ENCODE measurements at places on chromosomes 5 and 9. TPM values are rescaled to one million over a fixed set of nuclear protein-coding genes. Genes with fewer than 3 reads are reported as not detected.

GRCh38 chr5:56666901-56667300 is 148.4 kb upstream of the MAP3K1 start:
- DNase-seq = no peak

GRCh38 chr5:171989276-171989675 is 17.2 kb downstream of the FBXW11 start:
- DNase-seq = no peak

GRCh38 chr5:54013556-54014194 is 296.7 kb downstream of the ARL15 start:
- DNase-seq = peak; percentile 23

TLR4 gene
- total RNA-seq = not detected

DNA sequence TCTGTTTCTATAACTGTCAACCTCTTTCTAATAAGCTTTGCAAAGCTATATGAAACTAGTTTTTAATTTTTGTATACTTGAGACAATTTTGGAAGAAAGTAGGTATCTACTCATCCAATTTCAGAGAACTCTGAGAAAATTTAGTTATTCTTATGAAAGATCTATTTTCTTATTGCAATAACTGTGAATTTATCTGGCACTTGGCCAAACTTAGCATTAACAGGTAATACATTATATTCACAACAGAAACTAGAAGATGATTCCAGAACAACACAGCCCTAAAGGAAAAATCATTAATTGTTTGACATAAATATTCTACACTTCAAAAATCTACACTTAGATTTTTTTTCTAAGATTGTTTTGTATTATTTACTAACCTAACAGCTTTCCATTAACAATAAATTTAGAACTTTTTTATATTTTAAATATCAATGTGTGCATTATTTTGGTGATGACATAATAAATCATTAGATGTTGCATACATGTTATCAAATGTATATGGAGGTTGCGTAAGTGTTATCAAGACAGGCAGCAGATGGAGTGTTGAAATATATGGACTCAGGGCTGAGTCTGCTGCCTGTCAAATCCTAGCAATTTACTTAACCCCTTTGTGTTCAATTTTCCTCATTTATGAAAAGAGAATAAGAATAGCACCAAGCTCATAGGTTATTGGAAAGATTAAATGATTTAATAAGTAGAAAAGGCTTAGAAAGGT is 141.8 kb downstream of the MUSK start:
- no peak for DNase-seq

OMD gene
- not detected for total RNA-seq

TLX3 gene
- not detected for total RNA-seq

DNA sequence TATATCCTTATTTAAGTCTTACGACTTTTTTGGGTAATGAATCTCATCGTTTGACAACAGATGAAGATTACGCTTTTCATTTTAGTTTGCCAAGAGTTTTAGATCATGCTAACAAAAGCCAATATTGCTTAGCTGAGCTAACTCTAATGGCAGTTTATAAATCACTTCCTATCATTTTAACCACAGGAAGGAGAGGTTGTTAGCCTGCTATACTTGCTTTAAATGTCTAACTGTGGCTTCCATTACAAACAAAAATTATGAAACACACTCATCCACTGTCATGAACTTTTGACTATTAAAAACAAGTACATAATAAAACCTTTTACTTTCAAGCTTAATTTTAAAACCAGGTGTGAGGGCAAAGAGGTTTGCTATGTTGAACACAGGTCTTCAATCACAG is 53.7 kb upstream of the ANKH start:
- no peak for DNase-seq

GRCh38 chr5:150771034-150771795 is 7.3 kb upstream of the SMIM3 start:
- DNase-seq = no peak

GRCh38 chr5:143263272-143263810 is 140.1 kb downstream of the NR3C1 start:
- no peak for DNase-seq

LMX1B gene
- not detected for total RNA-seq

DNA sequence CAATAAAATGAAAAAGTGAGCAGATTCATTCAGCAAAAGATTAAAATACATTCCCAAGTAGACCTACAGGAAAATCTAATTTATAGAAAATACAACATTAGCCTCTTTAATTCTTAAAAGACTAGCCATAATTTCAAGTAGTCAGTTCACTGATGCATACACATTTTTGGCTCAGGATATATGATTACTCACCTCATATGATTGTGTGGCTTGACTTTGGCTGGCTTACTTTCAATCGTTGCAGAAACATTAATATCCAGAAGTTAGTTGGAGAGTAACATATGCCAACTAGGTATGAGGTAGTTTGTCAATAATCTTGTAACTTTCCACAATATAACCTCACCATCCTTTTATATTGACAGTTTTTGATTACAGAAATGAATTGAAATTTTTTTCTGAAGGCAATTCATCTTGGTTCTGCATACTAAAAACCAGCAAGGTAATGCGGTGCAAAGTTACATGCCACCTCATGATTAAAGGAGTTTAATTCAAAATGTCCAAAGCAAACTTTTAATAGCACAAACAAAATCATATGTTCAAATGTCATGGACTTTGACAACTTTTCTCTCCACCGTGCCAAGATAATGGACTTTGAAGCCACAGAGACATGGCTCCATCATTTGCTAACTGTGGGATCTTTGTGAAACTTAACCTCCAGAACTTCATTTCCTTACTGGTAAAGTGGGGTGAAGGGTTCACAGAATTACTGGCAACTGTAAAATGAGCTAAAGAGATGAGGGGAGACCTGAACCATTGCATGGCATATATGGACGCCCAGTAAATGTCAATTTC is 76.6 kb upstream of the PAM start:
- no peak for DNase-seq

DNA sequence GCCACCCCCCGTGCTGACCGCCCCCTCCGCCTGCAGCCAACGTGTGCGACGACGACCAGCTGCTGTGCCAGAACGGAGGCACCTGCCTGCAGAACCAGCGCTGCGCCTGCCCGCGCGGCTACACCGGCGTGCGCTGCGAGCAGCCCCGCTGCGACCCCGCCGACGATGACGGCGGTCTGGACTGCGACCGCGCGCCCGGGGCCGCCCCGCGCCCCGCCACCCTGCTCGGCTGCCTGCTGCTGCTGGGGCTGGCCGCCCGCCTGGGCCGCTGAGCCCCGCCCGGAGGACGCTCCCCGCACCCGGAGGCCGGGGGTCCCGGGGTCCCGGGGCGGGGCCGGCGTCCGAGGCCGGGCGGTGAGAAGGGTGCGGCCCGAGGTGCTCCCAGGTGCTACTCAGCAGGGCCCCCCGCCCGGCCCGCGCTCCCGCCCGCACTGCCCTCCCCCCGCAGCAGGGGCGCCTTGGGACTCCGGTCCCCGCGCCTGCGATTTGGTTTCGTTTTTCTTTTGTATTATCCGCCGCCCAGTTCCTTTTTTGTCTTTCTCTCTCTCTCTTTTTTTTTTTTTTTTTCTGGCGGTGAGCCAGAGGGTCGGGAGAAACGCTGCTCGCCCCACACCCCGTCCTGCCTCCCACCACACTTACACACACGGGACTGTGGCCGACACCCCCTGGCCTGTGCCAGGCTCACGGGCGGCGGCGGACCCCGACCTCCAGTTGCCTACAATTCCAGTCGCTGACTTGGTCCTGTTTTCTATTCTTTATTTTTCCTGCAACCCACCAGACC is 80.2 kb downstream of the NTNG2 start:
- DNase-seq = peak; percentile 41

ANKRD31 gene
- 0.36 TPM for total RNA-seq

TIMD4 gene
- total RNA-seq = 27.3 TPM

PLAC8L1 gene
- total RNA-seq = 0.37 TPM

BTNL8 gene
- total RNA-seq = not detected

CCDC183 gene
- total RNA-seq = 0.52 TPM

DNA sequence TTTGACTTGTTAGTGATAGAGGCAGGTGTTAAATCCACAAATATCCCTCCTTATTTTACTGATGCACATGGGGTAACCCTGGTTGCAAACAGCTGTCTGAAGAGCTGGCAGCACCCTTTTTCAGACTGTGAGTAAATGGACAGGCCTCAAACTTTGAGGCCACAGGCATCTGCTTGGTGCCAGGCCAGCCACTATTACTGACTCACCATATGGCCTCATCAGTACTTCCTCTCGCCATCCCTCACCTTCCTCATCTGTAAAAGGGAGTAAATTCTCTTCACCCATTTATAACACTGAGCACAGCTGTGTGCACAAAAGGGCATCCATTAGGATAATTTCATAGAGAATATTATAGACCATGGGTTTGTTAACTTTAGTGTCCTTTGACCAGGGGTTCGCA is 11.9 kb upstream of the TNIP1 start:
- DNase-seq = no peak

GRCh38 chr9:109742776-109743348 is 37.1 kb upstream of the PALM2AKAP2 start:
- DNase-seq = no peak

GLDC gene
- 1.4 TPM for total RNA-seq

DNA sequence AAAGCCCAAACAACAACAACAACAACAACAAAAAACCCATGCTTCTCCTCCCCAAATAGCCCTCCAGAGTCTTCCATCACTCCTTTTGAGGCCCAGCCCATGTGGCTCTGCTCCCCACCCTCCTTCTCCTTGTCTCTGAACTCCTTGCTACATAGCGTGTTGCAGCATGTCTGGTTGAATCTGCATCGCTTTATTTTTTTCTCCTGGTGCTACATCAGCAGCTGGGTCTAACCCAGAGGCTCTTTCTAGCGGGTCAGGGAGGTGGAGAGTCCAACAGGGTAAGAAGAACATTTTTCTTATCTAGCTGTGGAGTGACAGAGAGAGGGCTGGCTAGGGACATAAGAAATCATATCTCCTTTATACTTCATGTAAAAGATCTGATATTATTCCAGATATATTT is 18.4 kb downstream of the NXNL2 start:
- no peak for DNase-seq

GRCh38 chr5:151772846-151773561 is 1.2 kb downstream of the G3BP1 start:
- no peak for DNase-seq

PCDHA13 gene
- not detected for total RNA-seq

PCDHB13 gene
- total RNA-seq = not detected

IFNK gene
- total RNA-seq = not detected

- no peak for DNase-seq
These were observed 449 bp upstream of the ADCY2 start for GRCh38 chr5:7395432-7395946.

DNA sequence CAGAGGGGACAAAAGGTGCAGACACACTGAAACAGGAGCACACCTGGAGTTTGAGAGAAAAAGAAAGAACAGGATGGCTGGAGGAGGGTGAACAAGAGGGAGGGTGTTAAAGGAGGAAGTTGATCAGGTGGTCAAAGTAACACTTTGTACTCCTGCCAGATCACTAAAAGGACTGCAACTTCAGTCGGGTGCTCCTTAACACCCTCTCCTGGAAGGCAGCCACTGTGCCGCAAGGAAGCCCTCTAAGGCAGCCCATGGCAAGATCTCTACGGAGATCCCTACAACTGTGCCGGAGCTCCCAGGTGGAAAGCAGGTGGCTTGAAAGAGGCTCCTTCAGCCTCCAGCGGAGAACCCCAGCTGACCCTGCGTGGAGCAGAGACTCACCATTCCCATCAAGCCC is 124.4 kb upstream of the MSX2 start:
- no peak for DNase-seq

DNA sequence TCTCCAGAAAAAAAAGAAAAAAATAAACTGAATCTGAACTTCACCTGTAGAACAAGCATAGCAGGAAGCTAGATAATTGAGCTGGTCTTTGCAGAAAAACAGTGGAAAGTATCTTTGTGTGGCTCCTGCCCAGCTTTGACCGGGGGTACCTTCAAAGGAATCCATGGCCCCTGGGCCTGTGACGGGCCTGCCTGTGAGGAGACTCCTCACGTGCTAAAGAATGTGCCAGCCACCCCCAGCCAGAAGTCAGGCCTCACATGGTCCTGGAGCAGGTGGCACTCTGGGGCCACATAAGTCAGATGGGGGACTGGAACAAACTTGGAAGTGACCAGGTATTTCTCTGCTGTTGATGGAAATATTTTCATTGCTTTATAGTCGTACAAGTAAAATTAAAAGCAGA is 4.1 kb downstream of the NDUFS6 start:
- no peak for DNase-seq

DNA sequence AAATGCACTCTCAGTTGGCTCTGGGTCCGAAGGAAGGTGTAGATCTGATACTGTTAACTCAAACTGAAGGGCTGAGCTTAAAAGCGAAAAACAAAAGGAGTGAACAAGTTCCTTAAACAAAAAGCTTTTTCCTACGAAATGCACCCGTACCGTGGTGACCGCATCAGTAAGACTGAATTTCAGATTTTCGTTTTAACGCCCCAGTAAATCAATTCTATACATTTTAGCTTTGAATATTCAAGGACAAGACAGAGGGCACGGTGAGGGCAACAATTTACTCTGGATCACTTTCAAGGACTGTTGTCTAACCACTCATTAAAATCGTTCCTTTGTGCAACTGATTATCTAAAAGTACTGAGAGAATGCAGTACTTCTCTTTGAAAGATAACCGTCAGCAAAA is 1.9 kb downstream of the HOMER1 start:
- no peak for DNase-seq

DNA sequence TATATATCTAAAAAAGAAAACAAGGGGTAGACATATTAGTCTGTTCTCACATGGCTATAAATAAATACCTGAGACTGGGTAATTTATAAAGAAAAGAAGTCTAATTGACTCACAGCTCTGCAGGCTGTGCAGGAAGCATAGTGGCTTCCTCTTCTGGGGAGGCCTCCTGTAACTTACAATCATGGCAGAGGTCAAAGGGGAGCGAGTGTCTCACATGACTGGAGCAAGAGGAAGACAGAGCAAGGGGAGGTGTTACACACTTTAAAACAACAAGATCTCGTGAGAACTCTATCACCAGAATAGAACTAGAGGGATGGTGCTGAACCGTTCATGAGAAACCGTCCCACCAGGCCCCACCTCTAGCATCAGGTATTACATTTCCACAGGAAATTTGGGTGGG is 616.8 kb downstream of the TLE4 start:
- DNase-seq = no peak

VLDLR gene
- 4.9 TPM for total RNA-seq

PCDHGB7 gene
- total RNA-seq = 0.13 TPM

DNA sequence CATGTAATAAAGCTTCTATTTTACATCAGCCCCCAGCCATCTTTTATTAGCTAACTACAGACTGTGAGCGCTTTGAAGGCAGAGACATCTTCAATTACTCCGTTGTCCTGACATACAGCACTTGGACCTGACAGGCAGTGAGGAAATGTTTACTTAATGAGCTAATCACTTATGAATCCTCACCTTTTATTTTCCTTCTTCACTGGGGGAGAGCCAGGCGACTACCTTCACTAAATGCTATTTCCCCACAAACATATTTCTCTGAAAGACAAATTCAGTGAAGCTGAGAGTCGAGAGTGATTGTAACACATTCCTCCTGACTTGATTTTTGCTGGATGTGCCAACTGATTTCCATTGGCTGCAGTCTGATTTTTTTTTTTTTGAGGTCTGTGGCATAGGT is 192.1 kb upstream of the CLINT1 start:
- DNase-seq = no peak

SV2C gene
- total RNA-seq = not detected
